ENCODE measurements at places on chromosomes 12 and 14. TPM values are rescaled to one million over a fixed set of nuclear protein-coding genes. Genes with fewer than 3 reads are reported as not detected.
A peak's percentile ranks its signal among the peaks of the same experiment; 100 is the strongest.

AQP2 gene
- total RNA-seq = not detected

OR4E2 gene
- total RNA-seq = not detected

TAS2R43 gene
- total RNA-seq = 0.19 TPM

CACNA2D4 gene
- total RNA-seq = not detected

GOLT1B gene
- 54.2 TPM for total RNA-seq

NKX2-8 gene
- not detected for total RNA-seq

ANO4 gene
- 8.8 TPM for total RNA-seq

TAS2R19 gene
- 1.9 TPM for total RNA-seq

CYP27B1 gene
- 0.90 TPM for total RNA-seq

GLRX5 gene
- 39.9 TPM for total RNA-seq

KRT80 gene
- total RNA-seq = 4.2 TPM

STXBP6 gene
- 40.2 TPM for total RNA-seq

HOXC12 gene
- total RNA-seq = 0.38 TPM

NRXN3 gene
- not detected for total RNA-seq

DNA sequence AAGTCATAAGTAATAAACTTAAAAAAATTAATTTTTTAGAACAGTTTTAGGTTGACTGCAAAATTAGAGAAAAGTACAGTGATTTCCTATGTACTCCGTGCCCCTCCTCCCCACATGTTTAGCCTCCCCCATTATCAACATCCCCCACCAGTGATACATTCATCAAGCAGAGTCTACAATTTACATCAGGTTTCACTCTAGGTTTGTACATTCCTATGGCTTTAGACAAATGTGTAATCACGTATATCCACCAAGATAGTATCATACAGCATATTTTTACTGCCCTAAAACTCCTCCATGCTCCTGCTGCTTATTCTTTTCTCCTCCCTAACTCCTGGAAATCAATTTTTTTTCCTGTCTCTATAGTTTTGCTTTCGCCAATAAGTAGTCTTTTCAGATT is 438.7 kb downstream of the LRFN5 start:
- no peak for DNase-seq

GRCh38 chr12:91877022-91877421 is 268.6 kb downstream of the BTG1 start:
- peak; percentile 82 for DNase-seq

- no peak for DNase-seq
These were observed 35.0 kb upstream of the CFL2 start for GRCh38 chr14:34749408-34749807.

DNA sequence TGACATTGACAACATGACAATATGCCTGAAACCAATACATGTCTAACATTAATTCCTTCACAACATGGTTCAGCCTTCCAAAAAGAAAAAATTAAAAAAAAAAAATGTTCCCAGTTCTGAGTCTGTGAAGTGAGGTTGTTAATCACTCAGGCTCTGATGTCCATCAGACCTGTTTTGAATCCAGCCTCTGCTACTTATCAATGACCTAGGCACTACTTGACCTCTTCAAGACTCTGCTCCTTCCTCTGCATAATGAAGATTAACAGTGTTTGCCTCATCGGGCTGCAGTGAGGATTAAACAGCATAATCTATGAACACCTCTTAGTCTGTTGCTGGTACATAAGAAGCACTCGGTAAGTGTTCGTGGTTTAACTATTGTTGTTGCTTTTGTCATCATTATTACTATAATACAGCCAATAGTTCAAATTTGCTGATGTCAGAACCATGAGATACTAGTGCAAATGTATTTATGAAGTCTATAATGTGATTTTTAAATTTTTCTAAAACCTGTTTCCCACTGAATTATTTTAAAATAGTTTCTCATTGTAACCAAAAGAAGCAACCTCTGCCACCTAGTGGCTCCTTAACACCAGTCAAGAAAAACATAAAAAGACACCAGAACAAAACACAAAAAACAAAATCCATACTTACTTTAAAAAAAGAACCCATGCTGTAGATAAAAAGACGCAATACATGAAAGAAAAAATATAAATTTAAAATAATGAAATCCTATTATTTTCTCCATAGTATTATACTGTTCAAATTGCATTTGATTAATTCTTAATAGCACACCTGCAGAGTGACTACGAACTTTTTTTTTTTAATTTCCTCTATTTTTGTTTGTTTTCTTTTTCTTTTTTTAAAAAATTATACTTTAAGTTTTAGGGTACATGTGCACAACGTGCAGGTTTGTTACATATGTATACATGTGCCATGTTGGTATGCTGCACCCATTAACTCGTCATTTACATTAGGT is 20.3 kb upstream of the TMX1 start:
- DNase-seq = peak; percentile 47

DNA sequence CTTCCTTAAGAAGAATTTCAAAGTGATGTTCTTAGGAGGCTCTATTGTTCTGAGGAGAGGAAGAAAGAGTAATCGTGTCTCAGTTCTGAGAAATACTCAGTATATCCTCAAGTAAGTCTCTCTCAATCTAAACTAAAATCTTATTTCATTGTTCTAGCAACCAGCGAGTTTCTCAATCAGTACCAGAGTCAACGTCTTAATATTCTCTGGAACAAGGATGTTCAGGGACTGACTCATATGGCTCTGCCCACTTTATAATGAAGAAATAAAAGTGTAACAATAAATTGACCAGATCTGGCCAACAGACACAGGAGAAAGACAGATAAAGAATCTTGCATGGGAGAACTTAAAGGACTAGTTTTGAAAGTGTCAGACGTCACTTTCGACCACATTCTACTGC is 469.8 kb upstream of the FLRT2 start:
- peak; percentile 28 for DNase-seq

DNA sequence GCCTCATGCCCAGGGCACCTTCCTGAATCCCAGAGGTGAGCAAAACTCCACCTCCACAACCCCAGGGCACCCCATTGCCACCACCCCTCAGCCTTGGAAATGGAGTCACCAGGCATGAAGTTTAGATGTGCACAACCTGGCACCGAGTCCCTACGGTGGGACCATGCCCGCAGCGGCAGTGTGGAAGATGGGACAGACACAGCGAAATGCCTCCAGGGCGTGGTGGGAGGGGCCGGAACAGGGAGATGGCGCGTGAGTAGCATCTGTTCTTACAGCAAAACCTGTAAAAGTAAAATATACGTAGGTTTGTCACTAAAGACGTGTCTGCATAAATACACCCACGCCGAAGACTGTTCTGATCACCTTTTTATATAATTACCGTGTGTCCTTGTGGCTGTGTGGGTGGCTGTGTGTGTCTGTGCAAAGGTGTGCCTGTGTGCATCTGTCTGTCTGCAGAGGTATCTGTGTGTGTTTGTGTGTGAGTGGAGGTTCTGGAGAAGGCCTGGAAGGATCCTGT is 17.4 kb upstream of the DEGS2 start:
- no peak for DNase-seq

DNA sequence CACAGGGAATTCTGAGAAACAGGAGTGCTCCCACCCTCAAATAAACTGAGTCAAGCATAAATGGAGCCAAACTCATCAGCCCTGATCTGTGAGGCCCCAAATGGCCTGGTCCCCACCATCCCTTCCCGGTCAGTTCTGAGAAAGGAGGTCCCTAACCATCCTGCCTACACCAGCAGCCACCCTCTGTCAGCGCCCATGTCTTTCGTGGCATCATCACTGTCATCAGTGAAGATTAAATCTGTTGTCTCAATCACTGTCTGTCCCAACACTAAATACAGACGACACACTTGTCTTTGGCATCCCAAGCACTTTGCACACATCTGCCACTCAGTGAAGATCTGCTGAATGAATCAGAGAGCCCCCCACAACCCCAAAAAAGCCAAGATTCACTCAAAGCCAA is 22.4 kb downstream of the VPS37B start:
- DNase-seq = no peak

- DNase-seq = no peak
These were observed 68.9 kb downstream of the FSCB start for GRCh38 chr14:44438221-44438620.

DNA sequence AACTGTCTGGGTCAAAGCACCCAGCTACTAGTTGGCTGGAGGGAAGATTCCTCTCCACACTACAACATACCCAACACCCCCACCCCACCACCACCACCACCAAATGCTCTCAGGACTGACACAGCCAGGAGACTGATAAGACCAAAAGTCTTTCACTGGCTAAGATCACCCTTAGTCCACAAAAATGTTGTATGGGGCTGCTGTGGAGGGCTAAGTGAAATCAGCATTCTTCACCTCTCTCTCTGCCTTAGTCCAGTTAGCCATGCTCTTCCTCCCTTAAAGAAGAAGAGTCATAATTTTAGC is 106.2 kb downstream of the NUAK1 start:
- no peak for DNase-seq

DNA sequence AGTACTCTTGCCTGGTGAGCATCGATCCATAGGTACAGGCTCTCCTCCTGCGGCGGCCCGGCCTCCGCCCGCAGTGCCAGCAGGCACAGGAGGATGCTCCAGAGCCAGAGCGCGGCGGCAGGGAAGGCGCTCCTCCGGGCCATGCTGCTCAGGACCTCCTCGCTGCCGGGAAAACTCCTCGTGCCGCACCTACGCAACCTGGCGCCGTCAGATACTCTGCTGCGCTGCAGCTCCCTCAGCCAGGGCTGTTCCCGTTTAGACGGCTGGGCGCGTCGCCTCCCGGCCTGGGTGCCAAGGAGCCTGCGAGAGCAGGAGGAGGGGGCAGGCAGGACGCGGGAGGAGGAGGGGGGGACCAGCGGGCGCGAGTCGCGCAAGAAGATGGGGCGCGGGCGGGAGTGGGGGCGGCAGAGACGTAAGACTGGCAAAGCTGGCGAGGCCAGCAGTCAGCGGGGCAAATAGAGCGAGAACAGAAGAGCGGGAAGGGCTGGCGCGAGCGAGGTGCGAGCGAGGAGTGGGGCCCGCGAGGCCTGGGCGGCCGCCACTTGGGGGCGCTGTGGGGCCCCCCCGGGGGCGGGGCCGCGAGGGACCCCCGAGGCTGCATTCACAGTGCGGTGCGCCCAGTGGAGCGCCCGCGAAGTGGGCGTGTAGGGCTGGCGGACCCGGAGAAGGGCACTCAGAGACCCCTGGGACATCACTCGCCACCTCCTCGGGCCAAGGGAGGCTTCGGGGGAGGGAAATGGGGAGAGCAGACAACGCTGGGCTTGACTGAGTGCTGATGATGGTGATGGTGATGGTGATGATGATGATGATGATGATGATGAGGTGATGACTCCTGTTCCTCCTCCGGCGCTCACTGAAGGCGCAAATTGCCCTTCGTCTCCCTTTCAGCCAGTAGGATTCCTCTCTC is at the start of gene WIF1:
Gene WIF1 (minus strand): TSS at position 257 of the 907 bp plus-strand sequence. CDS start 114 bp downstream, at position 143.
- DNase-seq = no peak

GRCh38 chr14:45284802-45285201 is 31.8 kb upstream of the MIS18BP1 start:
- DNase-seq = no peak

DNA sequence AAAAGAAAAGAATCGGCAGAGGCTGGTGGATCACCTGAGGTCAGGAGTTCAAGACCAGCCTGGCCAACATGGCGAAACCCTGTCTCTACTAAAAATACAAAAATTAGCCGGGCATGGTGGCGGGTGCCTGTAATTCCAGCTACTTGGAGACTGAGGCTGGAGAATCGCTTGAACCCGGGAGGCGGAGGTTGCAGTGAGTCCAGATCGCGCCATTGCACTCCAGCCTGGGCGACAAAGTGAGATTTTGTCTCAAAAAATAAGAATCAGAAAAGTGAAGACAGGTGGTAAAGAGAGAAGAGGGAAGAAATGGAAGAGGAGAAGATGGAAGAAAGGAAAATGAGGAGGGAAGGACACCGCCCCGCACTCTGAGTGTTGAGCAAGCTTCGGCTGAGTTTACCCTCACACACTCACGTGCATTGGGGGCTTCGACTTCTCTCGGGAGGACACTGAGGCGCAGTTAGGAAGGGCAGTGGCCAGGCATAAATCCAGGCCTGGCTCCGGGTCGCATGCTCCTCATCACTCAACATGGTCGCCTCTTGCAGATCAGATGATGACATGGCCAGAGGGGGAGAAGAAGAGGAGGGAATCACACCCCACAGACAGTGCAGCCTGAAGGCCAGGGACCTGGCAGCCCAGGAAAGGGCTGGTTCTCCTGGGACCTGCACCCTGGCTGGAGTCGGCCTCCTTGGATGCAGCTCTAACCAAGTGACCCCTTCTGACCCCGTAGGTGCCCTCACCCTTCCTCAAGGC is 61.1 kb downstream of the PRMT8 start:
- DNase-seq = no peak

GRCh38 chr14:49550286-49551184 is 35.6 kb downstream of the RPS29 start:
- DNase-seq = peak; percentile 37

DNA sequence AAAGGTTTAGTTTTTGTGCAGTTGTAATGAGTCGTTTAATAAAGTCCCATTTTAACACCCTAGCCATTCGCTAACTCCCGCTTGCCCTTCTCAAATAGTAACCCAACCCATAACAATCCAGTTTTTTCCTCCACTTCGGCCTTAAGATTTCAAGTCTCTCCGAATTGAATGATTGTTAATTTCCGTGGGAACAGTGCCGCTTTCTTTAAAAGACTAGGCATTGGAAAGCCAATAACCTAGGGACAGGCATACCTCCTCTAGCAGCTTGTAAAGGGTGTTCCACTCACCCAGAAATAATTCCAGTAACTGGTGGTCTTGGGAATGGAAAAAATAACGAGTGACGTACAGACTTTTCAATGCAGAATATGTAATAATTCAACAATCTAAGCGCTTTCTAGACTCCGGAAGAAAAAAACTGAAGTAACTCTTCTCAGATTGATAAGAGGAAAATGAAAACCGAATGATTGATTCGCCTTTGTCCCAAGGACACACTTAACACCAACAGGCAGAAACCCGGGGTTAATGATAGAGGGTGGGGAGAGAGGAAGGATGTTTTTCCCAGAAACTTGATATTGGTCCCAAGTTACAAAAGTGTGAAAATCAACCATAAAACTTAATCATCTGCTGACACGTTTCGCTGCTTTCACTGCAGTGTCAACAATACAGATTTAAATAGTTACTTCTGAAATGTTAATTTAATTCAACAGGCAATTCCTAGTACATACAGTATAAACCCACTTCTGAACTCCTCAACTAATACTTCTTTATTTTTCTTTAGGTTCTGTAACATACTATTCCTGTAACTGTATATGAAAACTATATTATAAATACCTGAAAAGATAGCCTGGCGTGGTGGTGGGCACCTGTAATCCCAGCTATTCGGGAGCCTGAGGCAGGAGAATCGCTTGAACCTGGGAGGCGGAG is 1.0 kb upstream of the SINHCAF start:
- DNase-seq = no peak

DNA sequence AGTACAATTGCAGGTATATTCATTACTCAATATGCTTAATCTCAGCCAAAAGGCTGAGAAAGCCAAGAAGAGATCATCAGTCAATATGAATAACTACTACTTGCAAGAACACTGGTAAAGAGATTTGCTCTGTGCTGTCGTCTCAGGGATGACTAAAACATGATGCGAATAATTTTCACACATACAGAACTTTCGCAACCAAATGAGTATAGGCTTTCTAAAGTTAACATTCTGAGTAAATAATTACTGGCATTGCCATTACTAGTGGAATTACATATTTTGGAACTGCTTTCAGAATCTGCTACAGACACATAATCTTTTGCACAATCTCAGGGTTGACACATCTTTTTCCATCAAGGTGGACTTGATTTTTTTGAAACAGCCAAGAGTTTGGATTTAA is 24.7 kb downstream of the NCKAP1L start:
- DNase-seq = peak; percentile 15

- DNase-seq = peak; percentile 54
These were observed 44.5 kb downstream of the DYNC1H1 start for GRCh38 chr14:102008891-102009290.
